ENCODE measurements at places on chromosomes 2 and 18.

- no peak for DNase-seq
Observed at GRCh38 chr2:148577845-148578492, 66.6 kb upstream of the EPC2 start.

- peak; percentile 70 for DNase-seq
Observed at GRCh38 chr2:184611361-184612085, 13.2 kb downstream of the ZNF804A start.

DNA sequence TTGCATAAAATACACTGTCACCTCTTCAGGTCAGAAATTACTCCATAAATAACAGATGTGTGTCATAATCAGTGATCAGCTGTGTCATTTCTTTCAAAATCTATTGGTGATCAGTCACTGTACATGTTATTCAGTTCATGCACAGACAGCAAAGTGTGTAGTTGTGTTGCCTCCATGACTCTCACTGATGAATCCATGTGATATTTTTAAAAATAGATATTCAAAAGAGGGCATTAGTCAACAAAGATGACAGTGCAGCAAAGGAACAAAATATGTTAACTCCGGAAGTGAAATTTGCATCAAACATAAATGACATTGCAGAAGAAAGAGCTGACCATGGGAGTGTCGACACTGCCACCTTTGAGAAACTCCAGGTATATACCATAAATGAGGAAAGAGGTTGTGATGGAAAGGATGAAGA lies 17.1 kb upstream of the MCM6 start:
- no peak for DNase-seq

GRCh38 chr2:37349231-37349860 lies 4.9 kb downstream of the QPCT start:
- DNase-seq = no peak

DNA sequence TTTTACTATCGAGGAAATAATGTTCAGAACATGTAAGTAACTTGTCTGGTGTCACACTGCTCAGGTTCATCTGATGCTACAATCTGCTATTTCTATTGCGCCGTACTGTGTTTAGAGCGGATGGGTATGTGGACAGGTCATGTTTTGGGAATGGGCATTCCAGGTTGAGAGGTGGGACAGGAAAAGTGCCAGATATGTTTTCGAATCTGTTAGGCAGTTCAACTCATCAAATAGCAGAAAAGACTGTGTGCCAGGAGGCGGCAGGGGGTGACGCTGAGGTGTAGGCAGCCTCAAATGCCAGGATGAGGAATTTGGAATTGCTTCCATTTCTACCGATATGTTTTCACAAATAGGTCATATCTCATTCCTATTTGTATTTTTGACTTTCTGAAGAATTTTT lies 123.8 kb downstream of the HRH4 start:
- no peak for DNase-seq

DNA sequence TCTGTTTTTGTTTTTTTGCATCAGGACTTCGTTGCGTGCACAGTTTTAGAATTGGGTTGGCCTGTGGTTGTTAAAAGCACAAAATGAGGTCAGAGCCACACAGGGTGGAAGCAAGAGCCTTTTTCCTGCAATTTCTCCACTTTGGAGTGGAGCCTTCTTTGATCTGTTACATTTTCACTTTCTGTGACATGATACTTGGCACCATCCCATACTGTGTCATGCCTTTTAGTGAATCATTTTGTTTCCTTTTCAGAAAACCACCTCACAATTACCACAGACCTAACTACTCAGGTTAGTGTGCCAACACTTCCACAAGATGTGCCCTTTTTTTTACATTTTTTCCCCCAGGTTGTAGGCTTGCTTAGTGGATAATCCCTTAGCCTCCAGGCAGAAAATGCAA lies 32.5 kb downstream of the MERTK start:
- DNase-seq = peak; percentile 35

- no peak for DNase-seq
Observed at GRCh38 chr18:66110607-66111006, 359.8 kb downstream of the CDH7 start.

- DNase-seq = no peak
Observed at GRCh38 chr18:55610506-55610905, 22.5 kb upstream of the TCF4 start.

DNA sequence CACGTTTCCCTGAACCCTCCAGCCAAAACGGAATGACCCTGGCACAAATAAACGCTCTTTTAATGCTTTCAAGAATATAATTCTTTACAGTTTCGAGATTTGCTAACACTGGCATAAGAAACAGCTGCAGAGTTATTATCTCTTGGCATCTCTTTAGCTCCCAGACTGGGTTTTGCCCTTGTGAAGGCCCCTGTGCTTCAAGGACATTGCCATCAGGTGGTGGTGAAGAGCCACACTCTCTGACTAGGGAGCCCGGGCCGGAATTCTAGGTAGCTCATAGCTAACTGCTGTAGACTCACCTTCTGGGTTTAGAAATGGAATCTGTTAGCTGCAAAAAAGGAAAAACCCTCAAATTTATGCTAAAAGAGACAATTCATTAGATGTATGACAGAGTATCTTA lies 13.3 kb upstream of the GALNT14 start:
- DNase-seq = no peak

GRCh38 chr2:23526114-23526513 lies 141.1 kb downstream of the KLHL29 start:
- no peak for DNase-seq

- DNase-seq = no peak
Observed at GRCh38 chr2:120810639-120811038, 75.0 kb downstream of the GLI2 start.

DNA sequence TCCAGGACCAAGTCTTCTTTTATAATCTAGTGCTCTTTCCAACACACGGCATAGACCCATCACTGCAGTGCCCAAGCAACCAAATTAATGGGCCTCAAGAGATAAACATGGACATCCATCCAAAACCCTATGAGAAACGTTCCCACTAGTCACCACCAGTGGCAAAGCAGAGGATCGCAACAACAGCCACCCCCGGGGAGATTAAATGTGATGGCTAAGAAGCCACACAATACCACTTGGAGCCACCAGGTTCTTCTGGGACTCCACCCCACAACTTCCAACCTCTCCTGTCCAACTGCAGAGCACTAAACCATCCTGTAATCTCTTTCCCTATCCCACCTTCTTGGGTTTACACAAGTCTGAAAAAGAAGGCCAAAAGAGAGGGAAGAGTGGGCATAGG lies 123.8 kb downstream of the BCL11A start:
- no peak for DNase-seq

DNA sequence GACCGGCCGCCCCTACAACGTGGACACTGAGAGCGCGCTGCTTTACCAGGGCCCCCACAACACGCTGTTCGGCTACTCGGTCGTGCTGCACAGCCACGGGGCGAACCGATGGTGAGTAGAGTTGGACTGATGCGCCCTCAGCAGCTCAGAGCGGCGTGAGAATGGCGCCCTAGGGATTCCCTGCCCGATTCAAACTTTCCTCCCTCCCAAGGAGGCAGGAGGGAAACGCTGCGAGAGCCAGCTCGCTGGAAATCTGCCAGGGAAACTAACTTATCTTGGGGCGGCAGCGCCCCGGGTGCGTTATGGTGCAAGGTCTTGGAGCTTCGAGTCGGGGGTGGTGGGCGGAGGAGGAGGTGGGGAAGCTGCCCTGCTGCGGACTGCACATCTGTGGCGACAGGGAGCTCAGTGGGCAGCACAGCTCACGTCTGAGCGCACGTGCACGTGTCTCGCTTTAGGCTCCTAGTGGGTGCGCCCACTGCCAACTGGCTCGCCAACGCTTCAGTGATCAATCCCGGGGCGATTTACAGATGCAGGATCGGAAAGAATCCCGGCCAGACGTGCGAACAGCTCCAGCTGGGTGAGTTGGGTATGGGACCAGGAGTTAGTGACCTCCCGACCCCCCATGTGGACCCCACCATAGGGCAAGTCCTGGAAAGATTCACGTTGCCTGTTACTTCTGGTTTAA lies 697 bp downstream of the ITGA4 start:
- peak; percentile 49 for DNase-seq

DNA sequence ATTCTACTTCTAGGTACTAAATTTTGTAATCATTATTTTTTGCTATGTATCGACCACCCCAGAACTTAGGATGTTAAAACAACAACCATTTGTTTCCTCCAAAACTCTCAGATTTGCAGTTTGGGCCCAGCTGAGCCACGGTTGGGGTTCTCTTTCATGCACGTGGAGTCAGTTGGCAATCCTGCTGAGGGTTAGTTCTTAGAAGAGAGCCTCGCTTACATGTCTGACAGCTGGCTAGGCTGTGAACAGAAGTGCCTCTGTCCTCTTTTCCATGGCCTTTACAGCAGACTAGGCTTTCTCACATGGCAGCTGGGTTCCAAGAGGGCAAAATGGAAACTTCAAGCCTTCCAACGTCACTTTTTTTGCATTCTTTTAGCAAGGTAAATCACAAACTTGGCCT lies 9.3 kb upstream of the RGPD4 start:
- DNase-seq = no peak

DNA sequence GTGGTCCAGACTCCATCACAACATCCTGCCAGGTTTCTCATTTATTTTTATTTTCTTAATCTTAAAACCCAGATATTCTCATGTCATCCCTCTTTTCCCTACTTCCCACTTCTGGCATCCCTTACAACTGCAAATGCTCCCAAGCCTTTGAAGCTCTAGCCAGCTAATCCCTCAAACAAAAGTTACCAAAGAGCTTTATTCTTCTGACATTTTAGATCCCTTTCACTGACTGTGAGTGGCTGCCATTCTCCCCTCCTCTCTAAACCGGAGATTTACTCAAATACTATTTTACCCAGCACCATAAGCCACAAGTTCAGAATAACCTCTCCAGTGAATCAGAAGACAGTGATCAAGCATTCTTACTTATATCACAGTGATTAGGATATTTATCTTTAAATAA lies 569.0 kb upstream of the SYT4 start:
- no peak for DNase-seq

DNA sequence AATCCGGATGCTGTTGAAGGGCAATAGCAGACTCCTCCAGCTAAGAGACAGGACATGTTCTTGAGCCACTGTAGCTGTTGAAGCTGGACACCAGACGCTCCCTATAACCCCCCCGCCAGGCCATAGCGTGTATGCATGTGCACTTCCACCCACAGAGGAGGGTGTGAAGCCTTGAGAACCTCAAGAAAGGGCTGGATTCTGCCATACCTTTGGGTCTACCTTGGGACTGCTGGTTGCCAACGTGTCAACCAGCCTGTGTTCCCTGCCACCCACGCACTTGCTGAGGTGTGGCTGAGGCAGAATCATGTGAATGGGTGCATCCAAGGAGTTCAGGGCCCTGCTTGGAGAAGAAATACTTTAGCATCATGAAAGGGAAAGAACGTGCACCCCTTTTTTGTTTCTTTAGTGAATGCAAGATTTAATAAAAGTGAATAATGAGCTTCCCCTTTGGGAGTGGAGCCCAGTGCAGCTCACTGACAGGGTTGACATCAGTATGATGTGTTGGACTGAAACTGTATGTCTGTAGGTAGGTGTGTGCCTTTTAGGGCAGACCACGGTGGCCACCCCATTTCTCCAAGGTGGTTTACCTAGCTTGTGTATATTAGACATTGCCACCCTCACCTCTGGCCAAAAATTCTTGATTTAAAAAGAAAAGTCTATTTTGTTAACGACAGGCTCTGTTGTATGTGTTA lies 198.3 kb downstream of the MGAT5 start:
- no peak for DNase-seq

DNA sequence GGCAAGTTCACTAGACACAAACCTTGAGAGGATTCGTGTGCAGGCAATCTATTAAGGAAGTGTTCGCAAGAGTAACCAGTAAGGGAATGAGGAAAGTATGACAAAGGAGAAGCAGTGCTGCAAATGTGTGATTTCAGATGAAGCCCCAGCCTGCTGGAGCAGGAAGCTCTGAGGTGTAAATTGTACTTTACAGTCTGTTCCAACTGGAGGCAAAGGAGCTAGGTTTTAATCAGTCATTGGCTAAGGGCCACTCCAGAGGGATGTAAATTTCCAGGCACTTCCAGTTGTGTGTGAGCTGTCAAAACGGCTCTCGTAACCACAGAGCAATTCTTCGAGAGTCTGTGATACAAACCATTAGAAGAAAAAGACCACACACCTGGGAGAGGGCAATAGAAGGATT lies 359.5 kb upstream of the FAM98A start:
- DNase-seq = no peak

DNA sequence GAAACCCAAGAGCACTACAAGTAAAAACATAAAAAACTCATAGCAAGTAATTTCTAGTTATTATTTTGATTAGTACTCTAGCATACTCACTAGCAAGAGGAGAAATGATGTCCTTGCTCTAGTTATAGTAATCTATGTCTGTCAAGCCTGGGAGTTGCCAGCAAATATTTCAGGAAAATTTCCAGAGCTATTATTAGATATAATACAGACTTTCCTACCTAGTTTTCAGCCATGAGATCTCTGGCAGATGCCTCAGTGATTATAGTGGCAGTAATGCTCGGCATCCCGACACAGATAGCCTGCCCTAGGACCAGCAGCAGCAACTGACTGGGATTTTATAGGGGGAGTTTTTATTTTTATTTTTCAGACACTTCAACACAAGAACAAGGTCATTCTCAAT lies 224.4 kb downstream of the ZNF385B start:
- DNase-seq = no peak

DNA sequence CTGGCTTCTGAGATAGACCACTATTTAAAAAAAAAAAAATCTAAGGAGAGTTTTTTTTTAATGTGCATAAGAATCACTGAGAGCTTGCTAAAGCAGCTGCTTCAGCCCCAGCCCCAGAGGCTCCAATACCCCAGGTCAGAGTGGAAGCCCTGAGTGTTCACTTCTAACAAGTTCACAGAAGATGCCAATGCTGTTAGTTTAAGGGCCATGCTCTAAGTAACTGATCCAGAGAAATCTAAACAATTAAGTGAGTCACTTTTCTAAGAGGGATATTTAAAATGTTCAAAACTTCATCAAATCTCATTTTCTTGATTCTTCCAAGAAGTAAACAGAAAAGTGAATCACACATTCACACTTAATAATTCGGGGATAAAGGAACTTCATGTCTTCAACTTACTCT lies 126.4 kb upstream of the CD226 start:
- DNase-seq = peak; percentile 4

DNA sequence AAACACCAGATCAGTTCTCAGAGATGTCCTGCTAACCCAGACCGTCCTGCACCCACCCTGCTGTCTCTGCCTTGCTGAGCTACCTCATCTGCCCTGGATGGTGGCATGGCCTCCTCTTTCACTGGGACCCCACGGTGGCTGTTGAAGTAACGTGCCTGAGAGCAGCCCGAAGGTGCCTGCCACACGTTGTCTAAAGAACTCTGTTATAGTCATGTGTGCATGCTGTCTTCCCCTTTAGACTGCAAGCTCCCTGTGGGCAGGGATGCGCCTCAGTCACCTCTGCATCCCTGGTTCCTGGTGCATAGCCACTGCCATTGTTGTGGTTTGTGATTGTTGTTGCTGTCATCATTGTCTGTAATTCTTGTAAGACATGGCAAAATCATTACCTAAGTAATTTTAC lies 235.9 kb downstream of the EIPR1 start:
- no peak for DNase-seq

- no peak for DNase-seq
Observed at GRCh38 chr2:120430957-120431356, 85.0 kb downstream of the INHBB start.

- DNase-seq = no peak
Observed at GRCh38 chr18:58311390-58311789, 267.4 kb downstream of the NEDD4L start.
